Right atrium auricular region (tissue), 2 donors: ENCODE measurements at places on chromosomes 5 and 9.

- H3K4me1 ChIP-seq: no peaks in the 10 kb centered on the region
- DNase-seq: no peak
- no peak overlapping the region for H3K4me3 ChIP-seq
- no peak overlapping the region for H3K27ac ChIP-seq
- H3K27me3 ChIP-seq: no peaks in the 10 kb centered on the region
These were observed 199.5 kb upstream of the TAS2R1 start for GRCh38 chr5:9829621-9830020.

- peaks cover 4% of the 10 kb centered on the region for H3K4me1 ChIP-seq
- H3K27ac ChIP-seq: no peak overlapping the region
- H3K4me3 ChIP-seq: no peak overlapping the region
- no peak for DNase-seq
- H3K36me3 ChIP-seq: no peaks in the 10 kb centered on the region
These were observed 250.5 kb downstream of the BNC2 start for GRCh38 chr9:16619914-16620520.

DNA sequence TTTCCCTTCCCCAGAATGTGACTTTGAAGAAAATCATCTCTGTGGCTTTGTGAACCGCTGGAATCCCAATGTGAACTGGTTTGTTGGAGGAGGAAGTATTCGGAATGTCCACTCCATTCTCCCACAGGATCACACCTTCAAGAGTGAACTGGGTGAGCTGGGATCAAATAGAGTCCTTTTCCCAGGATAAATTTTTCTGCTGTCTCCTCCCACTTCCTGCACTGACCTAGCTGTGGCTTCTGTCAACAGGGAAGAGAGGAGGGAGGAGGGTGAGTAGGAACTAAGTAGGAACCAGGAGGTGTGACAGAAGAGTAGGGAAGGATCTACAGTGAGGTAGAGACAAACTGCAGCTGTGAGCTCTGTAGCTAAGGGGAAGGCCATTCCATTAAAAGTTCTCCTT is 69.3 kb downstream of the MAMDC2 start:
- no peak overlapping the region for H3K4me3 ChIP-seq
- H3K27ac ChIP-seq: no peak overlapping the region
- H3K27me3 ChIP-seq: no peaks in the 10 kb centered on the region

GRCh38 chr9:104860263-104860662 is 67.7 kb downstream of the ABCA1 start:
- H3K4me3 ChIP-seq: no peak overlapping the region
- H3K27ac ChIP-seq: peak overlapping the region; percentile 1
- peaks cover 20% of the 10 kb centered on the region for H3K36me3 ChIP-seq
- no peaks in the 10 kb centered on the region for H3K27me3 ChIP-seq
- H3K4me1 ChIP-seq: peaks cover 23% of the 10 kb centered on the region

DNA sequence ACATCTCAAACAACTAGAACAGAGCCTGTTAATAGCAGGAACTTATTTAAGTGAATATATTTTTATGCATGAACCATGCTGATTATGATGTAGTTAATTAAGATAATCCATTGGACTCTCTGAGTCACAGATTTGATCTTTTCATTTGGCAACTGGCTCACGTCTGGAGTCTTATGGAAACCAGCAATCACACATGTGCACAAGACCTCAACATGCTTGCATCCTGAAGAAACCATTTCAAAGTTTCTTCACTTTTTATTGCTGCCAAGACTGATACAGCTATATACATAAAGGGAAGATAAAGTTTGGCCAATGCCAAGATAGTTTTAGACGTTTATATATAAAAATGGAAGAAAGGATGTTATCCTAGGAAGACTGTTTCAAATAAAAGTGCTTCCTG is 13.3 kb upstream of the C9 start:
- H3K27ac ChIP-seq: no peak overlapping the region
- DNase-seq: no peak
- H3K27me3 ChIP-seq: no peaks in the 10 kb centered on the region

GRCh38 chr5:38009749-38010358 is 170.0 kb upstream of the GDNF start:
- H3K4me1 ChIP-seq: no peaks in the 10 kb centered on the region
- H3K27ac ChIP-seq: no peak overlapping the region
- H3K27me3 ChIP-seq: no peaks in the 10 kb centered on the region
- H3K4me3 ChIP-seq: no peak overlapping the region
- no peaks in the 10 kb centered on the region for H3K36me3 ChIP-seq

DNA sequence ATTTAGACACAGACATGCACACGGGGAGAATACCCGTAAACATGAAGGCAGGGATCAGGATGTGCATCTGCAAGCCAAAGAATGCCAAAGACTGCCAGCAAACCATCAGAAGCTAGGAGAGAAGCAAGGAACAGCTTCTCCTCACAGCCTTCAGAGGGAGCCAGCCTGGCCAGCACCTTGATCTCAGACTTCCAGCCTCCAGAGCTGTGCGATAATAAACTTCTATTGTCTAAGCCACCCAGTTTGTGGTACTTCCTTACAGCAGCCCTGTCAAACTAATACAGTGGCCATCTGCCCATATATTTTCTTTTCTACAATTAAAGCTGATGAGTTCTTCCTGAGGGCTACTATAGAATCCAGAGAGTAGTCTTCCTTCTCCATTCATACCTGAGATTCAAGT is 135.0 kb downstream of the SNCAIP start:
- H3K4me1 ChIP-seq: no peaks in the 10 kb centered on the region
- H3K4me3 ChIP-seq: no peak overlapping the region
- no peaks in the 10 kb centered on the region for H3K36me3 ChIP-seq
- no peaks in the 10 kb centered on the region for H3K27me3 ChIP-seq
- no peak overlapping the region for H3K27ac ChIP-seq
- DNase-seq: no peak

GRCh38 chr9:110443146-110443865 is 105.6 kb upstream of the TXNDC8 start:
- peaks cover 12% of the 10 kb centered on the region for H3K36me3 ChIP-seq
- no peak overlapping the region for H3K4me3 ChIP-seq
- no peak overlapping the region for H3K27ac ChIP-seq
- no peaks in the 10 kb centered on the region for H3K27me3 ChIP-seq
